ENCODE measurements at places on chromosomes 1 and 21.

DNA sequence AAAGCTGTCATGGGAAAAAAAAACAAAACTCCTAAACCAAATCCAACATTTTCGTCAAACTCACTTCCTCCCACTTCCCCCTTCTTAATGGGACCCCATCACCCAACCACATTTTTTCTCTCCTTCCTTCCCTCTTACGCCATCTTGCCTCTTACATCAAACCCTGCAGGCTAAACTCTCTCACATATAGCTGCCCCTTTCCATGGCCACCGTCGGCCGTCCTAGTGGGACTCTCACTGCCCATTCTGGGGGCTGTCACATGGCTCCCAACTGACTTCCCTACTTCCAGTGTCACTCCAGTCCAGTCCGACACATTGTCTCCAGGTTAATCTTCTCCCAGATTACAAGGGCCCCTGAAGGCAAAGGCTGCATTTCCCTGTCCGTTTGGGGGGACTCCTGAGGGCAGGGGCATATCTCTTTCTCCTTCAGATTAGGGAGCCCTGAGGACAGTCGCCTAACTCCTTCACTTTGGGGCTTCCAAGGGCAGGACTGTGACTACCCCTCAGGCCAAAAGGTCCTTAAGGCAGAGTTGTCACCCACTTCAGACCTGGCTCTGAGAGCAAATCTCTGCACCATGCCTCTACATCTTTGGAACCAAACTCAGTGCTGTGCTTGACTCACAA lies 658 bp downstream of the UBXN11 start:
- no peak for DNase-seq

DNA sequence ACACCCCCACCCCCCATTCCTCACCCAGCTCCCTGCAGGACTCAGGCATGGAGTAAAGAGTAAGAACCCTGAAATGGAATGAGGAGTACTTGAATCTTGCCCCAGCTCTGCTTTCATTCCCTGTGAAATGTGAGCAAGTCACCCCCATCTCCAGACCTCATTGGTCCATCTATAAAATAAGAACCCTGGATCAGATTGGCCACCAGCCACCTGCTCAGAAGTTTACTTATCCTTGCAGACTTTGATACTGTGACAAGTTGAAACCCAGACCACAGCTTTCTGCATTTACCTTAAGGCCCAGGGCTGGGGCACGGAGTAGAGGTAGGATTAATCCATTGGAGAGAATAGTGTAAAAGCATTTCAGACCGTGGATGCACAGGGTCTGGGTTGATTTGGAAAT lies 2.2 kb downstream of the KISS1 start:
- no peak for DNase-seq

DNA sequence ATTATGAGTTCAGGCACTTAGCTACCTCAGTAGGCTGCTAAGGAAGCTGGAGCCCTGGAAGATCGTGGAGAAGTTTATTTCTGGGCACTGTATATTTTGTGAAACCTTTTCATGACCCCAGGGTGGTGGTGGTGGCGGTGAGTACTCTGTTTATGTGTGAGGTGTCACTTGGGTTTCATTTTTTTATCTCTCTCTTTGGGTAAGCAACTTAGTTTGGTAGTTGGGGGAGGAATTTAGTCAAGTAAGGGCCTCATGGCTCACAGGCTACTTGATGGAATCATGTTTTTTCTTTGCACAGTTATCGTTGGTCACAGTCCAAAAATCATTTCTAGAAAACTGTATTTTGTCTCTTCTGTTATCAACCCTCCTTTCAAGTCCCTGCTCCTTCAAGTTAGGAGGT lies 33.9 kb downstream of the C1orf141 start:
- DNase-seq, result no peak

DNA sequence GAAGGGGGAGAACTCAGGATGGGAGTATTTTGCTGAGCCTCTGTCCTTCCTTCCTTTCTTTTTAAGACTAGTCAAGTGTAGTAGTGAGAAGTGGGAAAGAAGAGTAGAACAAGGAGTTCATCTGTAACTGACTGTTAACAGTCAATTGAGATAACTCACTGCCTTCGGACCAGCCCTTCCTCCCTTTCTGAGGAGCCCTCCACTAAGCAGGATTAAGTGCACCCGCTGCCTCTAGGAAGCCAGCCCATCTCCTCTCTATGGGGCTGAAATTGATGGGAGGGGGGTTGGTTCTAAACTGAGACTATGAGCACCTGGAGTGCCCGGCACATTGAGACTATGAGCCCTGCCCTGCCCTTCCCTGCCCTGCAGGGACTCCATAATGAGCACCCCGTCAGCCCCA lies 72.7 kb upstream of the TINAGL1 start:
- DNase-seq, result no peak

DNA sequence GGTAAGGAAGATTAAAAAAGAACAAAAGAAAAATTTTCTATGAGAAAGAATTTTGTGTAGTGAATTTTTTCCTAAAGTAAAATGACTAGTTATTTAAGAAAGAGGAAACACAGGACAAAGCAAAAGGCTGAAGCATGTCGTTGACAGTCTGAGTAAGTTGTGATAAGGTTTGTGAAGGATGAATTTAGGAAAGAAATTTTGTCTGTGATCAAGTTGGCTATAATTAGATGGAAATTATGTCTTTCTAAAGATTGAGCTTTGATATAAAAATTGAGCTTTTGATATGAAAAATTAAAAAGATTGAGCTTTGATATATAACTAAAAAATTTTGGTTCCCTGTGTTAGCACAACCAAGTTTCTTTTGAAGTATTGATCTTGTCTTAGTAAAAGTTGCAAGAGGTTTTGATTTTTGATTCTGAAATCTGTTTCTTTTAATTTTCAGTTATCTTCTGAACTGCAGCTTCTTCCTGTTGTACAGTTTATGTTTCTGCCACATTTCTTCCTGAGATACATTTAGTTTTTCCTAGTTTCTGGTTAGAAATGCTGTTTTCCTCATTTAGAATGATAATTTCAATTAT lies 101.7 kb upstream of the KIAA0040 start:
- no peak for DNase-seq

GRCh38 chr1:183138301-183138700 lies 47.8 kb upstream of the LAMC2 start:
- DNase-seq, result no peak

DNA sequence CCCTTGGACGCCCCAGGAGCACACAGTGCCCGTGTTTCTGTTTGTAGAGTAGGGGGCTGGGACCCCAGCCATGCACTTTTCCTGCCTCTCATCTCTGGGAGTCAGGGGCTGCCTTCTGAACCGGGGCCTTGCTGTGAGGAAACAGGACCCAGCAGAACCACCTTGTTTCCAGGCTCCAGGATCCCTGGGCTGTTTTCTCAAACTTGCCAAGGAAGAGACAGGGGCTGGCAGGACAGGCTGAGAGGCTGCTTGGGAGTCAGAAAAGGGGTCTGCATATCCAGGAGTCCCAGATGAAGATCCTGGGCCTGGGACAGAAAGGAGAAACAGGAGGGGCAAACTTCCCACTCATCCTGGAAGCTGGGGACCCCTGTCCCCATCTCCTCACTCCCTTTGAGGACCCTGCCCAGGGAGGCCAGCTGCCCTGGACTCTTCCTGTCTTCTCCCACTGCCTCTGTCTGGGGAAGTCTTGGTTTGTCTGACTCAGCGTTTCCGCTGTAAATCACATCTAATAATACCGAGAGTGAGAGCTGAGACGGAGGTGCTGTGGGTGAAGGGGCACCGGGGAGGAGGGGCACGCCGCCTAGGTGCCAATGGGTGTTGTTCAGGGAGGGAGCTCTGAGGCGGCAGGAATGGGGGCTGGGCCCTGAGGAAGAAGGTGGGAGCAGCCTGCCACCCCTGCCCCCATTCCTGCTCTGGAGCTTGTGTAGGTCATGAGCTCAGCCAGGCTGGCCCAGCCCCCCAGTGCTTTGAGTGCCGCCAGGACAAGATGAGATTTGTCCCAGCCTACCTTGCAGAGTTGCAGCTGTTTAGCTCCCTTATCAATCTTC lies 16.7 kb downstream of the POU3F1 start:
- peak; percentile 62 for DNase-seq

GRCh38 chr1:159854116-159854692 lies 8.3 kb downstream of the VSIG8 start:
- peak; percentile 52 for DNase-seq

Measured in CD4-positive, alpha-beta T cell treated with Interleukin-17A for 4 hours (primary cell).